ENCODE measurements at places on chromosomes 16 and 17.

- no peak for DNase-seq
Observed at GRCh38 chr17:36524428-36524876, 10.2 kb downstream of the MYO19 start.

DNA sequence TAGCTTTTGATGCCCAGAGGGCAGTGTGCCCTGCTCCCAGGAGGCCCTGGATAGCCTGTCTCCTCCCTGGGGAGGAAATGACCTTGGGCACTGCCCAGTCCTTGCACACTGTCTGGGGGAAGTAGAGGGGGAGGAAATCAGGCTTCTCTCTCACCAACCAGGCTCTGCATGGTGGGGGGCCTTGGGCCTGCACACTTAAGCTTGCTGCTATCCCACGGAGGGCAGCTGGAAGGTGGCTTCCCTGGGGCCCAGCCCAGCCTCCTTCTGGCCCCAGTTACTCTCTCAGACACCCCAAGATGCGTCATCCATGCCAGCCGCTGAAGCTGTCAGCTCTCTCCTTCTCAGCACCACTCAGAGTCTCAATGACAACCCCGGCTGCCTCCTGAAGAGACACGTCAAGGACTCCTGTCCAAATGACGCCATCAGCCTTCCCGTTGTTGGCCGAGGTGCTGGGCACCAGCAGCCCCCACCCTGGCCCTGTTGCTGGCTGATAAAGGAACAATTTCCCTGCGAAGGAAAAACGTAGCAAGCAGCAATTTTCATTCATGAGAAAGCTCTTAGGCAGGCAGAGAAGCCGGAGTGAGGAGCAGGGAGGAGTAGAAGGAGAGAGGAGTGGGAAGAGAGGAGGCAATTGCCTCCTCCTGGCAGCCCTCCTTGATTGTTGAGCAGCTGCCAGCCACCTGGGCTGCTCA lies 95.5 kb downstream of the SDK2 start:
- no peak for DNase-seq

DNA sequence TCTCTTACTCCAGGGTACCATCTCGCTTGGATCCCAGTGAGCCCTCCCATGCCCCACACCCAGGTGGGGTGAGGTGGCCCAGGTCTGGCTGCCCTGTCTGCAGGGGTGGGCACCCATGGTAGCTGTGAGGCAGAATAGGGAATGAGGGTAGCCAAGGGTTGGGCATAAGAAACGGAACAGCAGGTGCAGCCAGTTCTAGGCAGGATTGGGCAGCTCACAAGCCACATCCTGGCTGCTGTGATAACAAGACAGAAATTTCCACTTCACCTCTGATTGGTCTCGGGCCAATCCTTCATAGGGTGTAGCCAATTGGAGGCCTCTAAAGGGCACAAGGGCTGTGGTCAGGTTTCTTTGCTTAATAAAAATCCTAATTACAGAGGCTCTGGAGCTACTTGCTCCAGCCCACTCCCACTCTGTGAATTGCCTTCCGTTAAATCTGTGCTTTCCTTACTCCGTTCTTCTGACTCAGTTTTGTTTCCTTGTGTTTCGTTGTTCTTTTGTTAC lies 1.5 kb upstream of the ARHGDIG start:
- DNase-seq = no peak

- no peak for DNase-seq
Observed at GRCh38 chr16:67528222-67528869, at the start of gene RIPOR1. Gene RIPOR1 (plus strand): TSS chr16:67528829. CDS start chr16:67538447, 9,618 bp downstream.

DNA sequence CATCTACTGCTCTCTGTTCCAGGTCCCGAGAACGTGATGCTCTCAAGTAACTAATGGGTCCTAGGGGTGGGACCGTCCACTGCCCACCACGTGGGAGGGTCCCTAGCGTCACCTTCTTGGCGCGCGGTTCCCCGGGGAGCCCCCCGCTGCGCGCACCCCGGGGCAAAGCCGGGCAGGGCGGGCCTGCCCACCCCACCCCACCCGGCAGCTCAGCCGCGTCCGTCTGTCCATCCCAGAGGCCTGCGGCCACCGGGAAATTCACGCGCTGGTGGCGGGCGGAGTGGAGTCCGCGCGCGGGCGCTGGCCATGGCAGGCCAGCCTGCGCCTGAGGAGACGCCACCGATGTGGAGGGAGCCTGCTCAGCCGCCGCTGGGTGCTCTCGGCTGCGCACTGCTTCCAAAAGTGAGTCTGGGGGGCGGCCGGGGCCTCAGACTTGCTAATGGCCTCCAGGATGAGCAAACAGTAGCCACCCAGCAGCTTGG lies 494 bp downstream of the PRSS41 start:
- no peak for DNase-seq

GRCh38 chr17:67239597-67239996 lies 5.4 kb downstream of the HELZ start:
- no peak for DNase-seq

GRCh38 chr16:64202571-64202970 lies 919.3 kb downstream of the CDH11 start:
- DNase-seq = no peak

GRCh38 chr17:75697651-75698291 lies 23.5 kb upstream of the ITGB4 start:
- DNase-seq = no peak

DNA sequence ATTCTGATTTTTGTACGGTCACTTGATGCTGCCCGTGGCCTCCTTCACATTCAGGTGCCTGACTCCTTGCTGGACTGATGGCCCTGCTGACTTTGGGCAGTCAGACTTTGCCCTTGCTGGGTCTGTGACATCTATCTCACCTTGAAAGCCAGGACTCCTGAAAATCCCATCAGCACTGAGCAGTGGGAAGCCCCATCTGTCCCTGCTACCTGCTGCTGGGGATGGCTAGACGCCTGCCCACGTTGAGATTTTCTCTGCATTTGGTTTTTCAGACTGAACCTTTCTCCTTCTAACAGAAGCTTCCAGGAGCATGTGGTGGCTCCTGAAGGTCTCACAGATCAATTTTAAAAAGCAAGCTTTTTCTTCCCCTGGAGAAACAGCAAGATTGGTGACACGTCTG lies 10.2 kb upstream of the ZNF18 start:
- DNase-seq = no peak

- no peak for DNase-seq
Observed at GRCh38 chr16:14527411-14528044, 102.5 kb downstream of the PARN start.

Measured in NCI-H2227 treated with DMSO at 0.1 percent for 48 hours (cell line).